ENCODE measurements at places on chromosomes 3 and 15.

- DNase-seq, result no peak
Measured at GRCh38 chr3:62084558-62084957, 288.8 kb downstream of the FEZF2 start.

GRCh38 chr3:128585974-128586373, 64.6 kb downstream of the RPN1 start:
- no peak for DNase-seq

GRCh38 chr15:35566991-35567390, 21.0 kb upstream of the DPH6 start:
- no peak for DNase-seq

GRCh38 chr3:46860017-46860809, 3.0 kb downstream of the MYL3 start:
- no peak for DNase-seq

DNA sequence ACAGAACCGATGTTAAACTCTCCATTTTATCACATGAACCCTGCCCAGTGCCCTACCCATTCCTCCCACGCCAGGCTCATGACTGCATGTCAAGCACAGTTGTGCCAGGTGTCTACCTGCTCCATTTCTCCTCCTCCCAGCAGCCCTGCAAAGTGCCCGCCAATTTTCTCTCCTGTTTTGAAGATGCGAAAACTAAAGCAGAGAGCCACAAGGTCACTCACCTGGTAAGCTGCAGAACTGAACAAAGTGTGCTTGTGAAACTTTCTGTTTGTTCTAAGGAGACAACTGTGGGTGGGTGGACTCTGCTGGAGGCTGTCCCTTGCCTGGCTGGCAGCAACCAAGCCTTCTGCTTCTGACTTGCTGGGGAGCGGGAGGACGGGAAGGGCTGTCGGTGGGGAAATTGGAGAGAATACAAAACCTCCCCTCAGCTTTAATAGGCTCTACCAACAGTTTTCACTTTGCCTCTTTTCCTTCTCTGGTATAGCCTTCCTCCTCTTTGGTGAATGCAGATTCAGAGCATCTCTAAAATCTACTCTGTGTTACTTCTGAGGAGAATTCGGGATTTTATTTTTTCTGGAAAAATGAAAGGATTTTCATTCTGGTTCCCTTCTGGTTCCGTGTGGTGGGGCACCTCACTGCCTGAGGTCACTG, 23.0 kb downstream of the LIMD1 start:
- no peak for DNase-seq

- no peak for DNase-seq
Measured at GRCh38 chr15:68603216-68603595, 24.4 kb downstream of the CORO2B start.

DNA sequence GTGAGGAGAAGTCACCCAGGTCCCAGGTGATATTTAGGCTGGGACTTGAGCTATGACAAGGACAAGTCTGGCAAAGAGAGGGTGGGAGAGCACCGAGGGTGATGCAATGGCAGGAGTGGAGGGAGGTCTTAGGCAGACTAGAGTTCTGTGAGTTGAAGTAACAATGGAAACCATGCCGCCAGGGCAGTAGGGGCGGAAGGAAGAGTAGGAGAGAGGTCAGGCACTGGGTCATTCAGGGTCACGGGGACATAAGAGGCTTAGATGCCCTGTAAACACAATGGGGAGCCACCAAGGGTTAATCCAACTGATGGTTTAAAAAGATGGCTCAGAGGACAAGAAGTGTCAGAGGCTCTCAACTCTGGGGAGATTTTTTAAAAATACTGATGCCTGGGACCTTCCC, 199.7 kb upstream of the LRTM1 start:
- no peak for DNase-seq

DNA sequence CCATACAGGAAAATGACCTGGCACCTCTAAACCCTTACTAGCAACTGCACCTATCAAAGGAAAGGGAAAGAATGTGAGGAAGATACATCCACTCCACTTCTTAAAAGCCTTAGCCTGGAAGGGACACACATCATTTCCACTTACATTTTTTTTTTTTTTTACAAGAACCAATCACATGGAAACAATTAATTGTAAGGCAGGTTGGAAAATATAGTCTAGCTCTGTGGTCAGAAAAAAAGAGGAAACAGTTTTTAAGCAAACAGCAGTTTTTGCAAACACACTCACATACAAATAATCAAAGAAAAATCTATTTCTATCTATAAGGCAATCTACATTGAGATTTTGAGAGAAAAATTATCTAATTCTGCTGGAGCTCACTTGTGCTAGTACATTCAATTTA, 98.9 kb upstream of the SPRED1 start:
- DNase-seq, result no peak

- no peak for DNase-seq
Measured at GRCh38 chr15:66068801-66069200, 184.7 kb downstream of the MEGF11 start.

- no peak for DNase-seq
Measured at GRCh38 chr3:55075846-55076245, 148.0 kb upstream of the LRTM1 start.

GRCh38 chr3:10443272-10444109, 61.9 kb downstream of the ATP2B2 start:
- no peak for DNase-seq

DNA sequence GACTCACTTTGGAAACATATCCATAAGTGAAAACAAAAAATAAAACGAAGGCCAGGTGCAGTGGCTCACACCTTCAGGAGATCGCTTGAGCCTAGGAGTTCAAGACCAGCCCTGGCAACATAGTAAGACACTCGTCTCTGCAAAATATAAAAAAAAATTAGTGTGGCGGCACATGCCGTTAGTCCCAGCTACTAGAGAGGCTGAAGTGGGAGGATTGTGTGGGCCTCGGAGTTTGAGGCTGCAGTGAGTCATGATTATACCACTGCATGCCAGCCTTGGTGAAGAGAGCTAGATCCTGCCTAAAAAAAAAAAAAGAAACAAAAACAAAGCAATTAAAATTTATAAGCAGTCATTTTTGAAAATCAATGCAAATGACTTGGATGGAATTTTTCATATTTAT, 54.7 kb upstream of the NANOGP8 start:
- no peak for DNase-seq

- DNase-seq, result no peak
Measured at GRCh38 chr15:63999177-63999576, 47.1 kb downstream of the DAPK2 start.

DNA sequence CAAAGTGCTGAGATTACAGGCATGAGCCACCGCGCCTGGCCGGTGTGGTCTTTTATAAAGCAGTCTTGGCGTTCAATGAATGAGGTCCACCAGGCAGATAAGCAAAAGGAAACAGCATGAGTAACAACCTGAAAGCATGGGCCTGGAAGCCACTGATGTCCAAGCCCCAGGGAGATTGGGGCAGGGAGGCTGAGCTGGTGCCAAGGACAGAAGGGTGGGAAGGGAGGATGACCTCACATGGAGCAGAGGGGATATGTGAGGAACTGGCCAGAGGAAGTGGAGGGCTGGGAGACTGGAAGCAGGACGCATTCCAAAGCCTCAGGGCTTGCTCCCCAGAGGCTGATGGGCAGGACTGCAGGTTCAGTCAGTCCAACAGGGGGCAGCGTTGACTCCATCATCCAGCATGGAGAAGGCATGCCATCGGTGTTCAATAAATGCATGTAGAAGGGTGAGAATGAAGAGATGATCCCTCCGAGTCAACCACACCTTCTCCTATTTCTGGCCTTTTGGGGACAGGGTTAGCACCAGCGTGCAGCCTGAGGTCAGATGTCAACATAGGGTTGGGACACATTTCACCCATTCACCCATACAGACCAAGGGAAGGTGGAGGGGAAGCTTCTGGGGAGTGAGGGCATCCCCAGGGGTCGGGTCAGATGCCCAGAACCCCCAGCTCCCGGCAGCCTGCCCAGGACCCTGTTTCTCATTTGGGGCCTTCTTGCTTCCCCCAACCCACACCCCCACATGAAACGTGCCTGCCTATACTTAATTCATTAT, 14.8 kb downstream of the MYL3 start:
- no peak for DNase-seq

DNA sequence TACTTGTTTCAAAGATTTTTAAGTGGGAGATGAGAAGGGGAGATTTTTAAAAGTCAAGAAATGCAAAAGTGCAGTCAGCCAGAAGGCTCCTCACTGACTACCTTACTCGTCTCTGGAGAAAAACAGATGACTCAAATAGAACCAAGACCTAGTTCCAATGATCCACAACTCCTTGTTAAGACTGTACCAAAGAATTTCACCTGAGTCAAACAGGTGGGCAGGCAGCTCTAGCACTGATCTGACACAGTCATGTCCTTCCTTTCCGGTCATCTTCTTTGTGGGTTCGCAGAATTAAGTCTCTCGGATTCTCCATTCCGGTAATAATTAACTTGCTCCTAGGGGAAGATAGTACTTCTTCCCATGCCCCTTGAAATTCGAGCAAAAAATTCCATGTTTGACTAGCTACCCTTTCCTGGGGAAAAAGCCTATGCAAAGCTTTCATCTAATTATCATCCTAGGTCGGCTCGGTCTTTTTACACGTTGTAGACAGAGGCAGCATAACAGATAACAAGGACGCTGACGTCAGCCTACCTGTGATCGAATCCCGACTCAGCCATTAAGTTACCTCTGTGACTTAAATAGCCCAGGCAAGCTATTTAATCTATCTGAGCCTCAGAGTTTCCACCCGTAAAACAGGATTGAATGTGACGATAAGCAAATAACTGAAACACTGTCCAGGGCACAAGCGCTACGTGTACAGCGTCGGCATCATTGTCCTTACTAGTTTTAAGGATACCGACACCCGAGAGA, 758 bp downstream of the SELENOK start:
- no peak for DNase-seq

- no peak for DNase-seq
Measured at GRCh38 chr3:63192248-63192647, 85.9 kb upstream of the SYNPR start.

DNA sequence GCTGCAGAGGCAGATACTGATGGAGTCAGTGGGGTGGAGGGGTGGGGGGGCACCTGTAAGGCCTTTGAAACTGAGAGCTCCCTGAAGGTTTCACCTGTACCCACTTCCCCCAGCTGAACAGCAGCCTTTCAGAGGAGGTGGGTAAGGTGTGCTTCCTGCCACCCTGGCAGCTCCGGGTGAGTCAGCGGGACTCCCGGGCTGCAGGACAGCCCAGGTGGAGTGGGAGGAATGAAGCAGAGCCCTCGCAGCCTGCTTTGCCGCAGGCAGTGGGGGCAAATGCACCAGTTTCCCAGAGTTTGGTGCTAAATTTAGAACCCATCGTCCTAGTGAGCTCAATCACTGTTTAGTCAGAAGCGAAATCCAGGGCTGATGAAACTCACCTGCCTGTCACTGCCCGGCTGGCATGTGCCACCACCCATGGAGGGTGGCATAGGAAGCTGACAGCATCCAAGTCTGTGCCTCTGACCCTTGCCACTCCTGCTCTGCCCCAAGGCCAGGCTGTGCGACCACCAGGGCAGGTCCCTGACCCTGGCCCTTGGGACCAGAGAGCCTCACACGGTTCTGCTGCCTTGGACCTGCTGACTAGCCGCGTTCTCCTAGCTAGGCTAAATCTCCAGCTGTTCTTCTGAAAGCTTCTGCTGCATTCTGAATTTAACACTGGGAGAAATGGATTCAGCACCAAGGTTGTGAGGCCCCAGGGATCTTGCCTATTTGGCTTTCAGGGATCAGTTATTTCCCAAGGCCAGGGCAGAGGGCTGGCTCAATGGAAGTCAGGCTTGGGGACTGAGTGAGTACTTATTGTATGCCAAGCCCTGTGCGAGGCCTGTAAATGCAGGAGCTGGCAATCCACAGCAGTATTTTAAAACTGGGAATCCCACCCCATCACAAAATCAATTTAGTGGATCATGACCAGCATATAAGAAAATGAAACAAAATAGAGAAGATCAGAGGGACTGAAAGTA, 67.3 kb upstream of the RASGRF1 start:
- DNase-seq, result no peak

GRCh38 chr15:29021857-29022256, 136.1 kb downstream of the APBA2 start:
- DNase-seq, result no peak

- DNase-seq, result no peak
Measured at GRCh38 chr3:112302150-112302830, 8.3 kb upstream of the SLC9C1 start.

DNA sequence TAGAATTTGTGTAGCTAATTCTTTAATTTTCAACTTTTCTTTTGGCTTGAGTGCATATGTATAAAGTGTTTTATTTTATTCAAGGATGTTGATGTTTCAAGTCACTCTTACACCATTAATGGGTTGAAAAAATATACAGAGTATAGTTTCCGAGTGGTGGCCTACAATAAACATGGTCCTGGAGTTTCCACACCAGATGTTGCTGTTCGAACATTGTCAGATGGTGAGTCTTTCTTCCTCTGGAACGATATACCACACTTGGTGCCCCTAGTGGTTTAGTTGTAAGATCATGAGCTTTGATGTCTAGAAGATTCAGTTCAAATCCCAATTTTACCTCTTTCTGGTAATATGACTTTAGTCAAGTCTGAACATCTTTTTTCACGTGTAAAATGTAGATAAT, 119.3 kb downstream of the HCN4 start:
- DNase-seq, result no peak

GRCh38 chr15:63374686-63375520, 6.7 kb downstream of the CA12 start:
- no peak for DNase-seq

DNA sequence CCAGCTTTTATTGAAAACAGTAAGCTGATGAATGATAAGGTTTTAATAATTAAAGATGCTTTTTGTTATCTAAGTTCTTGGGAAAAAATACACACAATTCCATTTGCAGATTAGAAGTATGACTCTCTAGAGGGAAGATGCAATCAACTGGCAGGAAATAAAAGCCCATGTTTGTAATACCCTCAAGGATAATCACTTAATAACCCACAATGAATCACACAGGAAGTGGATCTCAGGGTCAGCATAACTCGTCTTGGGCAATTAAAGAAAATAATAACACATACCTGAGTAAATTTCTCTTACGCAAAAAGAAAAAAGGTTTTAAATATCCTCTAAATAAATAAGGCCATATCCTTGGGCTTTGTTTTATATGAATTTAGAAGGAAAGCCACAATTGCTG, 9.4 kb upstream of the EID1 start:
- no peak for DNase-seq

GRCh38 chr15:35522061-35522460, 23.9 kb downstream of the DPH6 start:
- DNase-seq, result no peak

DNA sequence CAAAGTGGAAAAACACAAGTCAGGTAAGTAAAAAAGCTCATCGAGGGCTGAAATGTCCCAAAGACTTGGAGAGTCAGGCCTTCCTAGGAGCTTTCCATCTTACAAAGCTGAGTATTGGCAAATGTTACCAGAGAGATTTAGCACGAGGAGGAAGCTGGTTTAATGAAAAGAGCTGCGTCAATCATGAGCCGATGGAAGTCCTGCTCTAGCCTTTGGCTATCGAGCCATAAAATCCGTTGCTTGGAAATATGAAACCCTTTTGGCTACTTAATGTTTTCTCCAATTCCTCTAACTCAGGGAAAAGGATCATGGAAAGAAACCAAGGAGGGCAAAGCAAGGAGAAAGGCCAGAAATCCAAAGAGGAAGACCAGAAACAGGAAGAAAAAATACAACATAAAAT, 1074.6 kb downstream of the FHIT start:
- no peak for DNase-seq

GRCh38 chr15:33148129-33148751, 46.3 kb downstream of the FMN1 start:
- DNase-seq, result no peak

Data from cerebellar nuclear complex (tissue), 1 donor.